ENCODE measurements at places on chromosomes 3 and 15. TPM values are rescaled to one million over a fixed set of nuclear protein-coding genes. Genes with fewer than 3 reads are reported as not detected.

DNA sequence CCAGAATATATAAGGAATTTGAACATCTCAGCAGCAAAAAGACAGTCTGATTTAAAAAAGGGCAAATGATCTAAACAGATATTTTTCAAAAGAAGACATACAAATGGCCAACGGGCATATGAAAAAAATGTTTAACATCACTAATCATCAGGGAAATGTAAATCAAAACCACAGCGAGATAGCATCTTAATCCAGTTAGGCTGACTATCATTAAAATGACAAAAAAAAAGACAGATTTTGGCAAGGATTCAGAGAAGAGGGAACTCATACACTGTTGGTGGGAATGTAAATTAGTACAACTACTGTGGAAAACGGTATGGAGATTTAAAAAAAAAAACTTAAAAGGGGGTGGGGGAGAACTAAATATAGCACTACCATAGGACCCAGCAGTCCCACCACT is 47.9 kb downstream of the RNF13 start:
- DNase-seq = no peak
- H3K27me3 ChIP-seq = peaks cover 2% of the 10 kb centered on the region
- no peak overlapping the region for H3K4me3 ChIP-seq

- H3K4me1 ChIP-seq = peaks cover 11% of the 10 kb centered on the region
- DNase-seq = no peak
- H3K27me3 ChIP-seq = peaks cover 6% of the 10 kb centered on the region
- H3K27ac ChIP-seq = no peak overlapping the region
- no peaks in the 10 kb centered on the region for H3K36me3 ChIP-seq
These were observed 3.6 kb downstream of the PDIA3 start for GRCh38 chr15:43749690-43750345.

Gene TRIM59
- 10.1 TPM for total RNA-seq

DNA sequence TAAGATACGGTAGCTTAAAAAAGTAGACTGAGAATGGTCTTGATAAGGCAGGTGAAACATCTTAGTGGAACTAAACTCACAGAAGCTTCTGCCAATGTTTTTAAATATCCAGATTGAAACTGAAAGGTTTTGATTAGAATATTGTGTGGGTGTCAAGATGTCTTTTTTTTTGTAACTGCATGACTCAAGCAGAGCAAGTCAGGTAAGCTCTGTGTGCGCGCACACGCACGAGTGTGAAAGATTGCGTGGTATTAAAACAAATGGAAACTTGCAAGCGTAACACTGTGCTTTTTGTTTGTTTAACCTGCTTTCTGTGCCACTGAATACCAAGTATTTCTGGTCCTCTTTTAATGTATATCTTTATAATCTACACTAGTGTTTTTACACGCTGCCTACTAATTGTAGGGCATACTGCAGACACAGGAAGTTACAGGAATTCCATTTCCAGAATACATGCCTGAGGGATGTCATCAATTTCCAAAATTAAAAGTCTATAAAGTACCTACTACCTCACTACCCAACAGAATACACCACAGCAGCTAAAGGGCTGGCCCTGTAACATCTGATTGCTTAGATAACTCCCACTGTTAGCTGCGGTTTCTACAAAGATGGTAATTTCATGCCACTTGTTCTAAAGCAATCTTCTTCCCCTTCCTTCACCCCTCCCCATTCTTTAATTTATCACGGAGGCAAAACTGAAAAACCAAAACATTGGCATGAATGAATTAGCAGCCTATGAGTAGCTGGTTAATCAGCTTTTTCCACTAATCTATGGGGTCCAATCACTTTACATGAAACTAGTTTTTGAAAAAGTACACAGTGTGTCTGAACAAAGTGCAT is 472.8 kb downstream of the SHQ1 start:
- H3K27me3 ChIP-seq = no peaks in the 10 kb centered on the region
- peaks cover 9% of the 10 kb centered on the region for H3K4me1 ChIP-seq
- H3K4me3 ChIP-seq = no peak overlapping the region
- H3K27ac ChIP-seq = no peak overlapping the region

GRCh38 chr3:153927107-153927506 is 194.1 kb upstream of the ARHGEF26 start:
- no peaks in the 10 kb centered on the region for H3K4me1 ChIP-seq
- no peak overlapping the region for H3K27ac ChIP-seq
- H3K4me3 ChIP-seq = no peak overlapping the region
- no peak for DNase-seq

GRCh38 chr3:171309906-171310359 is 150.3 kb downstream of the TNIK start:
- no peak overlapping the region for H3K4me3 ChIP-seq
- DNase-seq = no peak
- no peaks in the 10 kb centered on the region for H3K27me3 ChIP-seq
- H3K27ac ChIP-seq = no peak overlapping the region
- peaks cover 2% of the 10 kb centered on the region for H3K36me3 ChIP-seq
- H3K4me1 ChIP-seq = no peaks in the 10 kb centered on the region

Data from glutamatergic neuron (in vitro differentiated cells).